Forelimb muscle (tissue), 1 donor: ENCODE measurements at places on chromosomes 2 and 18. TPM values are rescaled to one million over a fixed set of nuclear protein-coding genes. Genes with fewer than 3 reads are reported as not detected.

DNA sequence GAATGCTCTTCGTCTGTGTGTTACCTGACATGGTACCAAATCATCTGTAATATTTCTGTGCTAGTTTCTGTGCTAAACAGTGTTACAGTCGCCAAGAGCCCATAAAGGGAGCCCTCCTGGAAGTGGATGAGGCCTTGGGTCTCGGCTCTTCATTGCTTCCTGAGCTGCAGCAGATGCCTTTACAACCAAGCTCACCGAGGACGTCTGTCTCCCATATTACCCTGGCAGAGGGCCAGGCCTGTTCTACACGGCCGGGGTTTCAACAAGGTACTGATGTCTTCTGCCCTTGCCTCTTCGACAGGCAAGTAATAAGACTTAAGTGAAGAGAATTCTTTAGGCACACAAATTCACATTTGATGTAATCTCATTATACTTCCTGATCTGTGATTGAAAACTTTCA is 16.8 kb downstream of the RPL31 start:
- DNase-seq, result no peak

The CD207 gene
- polyA plus RNA-seq, result 0.19 TPM

- DNase-seq, result no peak
These were observed 5.2 kb downstream of the CSRNP3 start for GRCh38 chr2:165474619-165475276.

- no peak for DNase-seq
These were observed 37.5 kb downstream of the NRP2 start for GRCh38 chr2:205719847-205720246.

- no peak for DNase-seq
These were observed 33.4 kb upstream of the PPP4R1 start for GRCh38 chr18:9647496-9648323.

DNA sequence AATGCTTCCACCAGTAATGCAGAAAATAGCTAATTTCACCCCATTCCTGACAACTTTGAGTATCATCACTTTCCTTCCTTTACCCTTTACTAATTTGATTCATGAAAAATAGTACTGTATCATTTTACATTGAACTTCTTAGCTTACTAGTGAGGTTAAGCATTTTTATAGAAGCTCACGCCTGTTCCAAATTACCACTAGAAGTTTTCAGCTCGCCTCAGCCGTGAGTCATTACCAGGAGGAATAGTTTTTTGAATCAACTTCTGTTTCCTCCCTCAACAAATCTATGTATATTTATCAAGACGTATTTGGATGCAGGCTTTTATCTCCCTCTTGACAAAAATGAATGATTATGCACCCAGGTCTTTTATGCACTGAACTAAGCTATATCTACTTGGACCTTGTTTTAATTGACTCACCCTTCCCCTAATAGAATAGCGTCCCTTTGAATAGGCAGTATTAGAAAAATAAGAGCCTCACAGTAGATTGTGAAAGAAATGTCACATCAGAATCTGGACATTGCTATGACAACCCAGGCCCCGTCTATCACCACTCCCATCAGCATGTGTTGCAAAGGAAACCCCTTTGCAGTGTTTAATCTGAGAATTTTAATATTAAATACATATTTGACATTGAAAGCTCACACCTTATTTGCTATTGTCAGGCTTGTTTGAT is 207.4 kb upstream of the NRP2 start:
- no peak for DNase-seq

DNA sequence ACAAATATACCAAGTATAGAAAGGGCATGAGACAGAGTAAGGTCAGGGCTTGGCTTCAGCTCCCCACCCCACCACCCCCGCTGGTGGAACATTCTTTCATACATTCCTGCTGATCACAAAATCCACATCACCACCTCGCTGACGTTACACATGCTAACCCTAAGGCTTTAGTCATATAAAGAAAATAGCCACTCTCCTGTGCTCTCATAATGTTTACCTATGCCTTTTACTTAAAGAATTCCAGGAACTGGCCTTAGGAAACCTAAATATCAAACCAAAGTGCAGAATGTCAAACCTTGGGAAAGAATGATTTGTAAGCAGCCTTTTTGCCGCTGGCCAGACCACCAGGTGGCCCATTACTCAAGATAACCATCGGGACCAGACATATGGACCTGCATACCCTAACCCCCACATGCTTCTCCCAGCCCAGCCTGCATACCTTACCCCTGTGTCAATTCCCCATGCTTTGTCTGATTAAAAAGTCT is 136.3 kb upstream of the SLC39A10 start:
- DNase-seq, result no peak

- DNase-seq, result peak; percentile 77
These were observed at the start of gene ZSCAN30 for GRCh38 chr18:35290094-35290735. ZSCAN30 (minus strand) TSS chr18:35290229; CDS start chr18:35264352, 25,877 bp downstream.

GRCh38 chr2:38744399-38744780 is 6.8 kb downstream of the SRSF7 start:
- DNase-seq, result no peak

GRCh38 chr2:144429396-144430112 is 90.4 kb downstream of the ZEB2 start:
- no peak for DNase-seq

The NEUROD1 gene
- not detected for polyA plus RNA-seq

- DNase-seq, result no peak
These were observed 50.5 kb downstream of the MAPK4 start for GRCh38 chr18:50610349-50610748.

GRCh38 chr2:238128061-238128440 is 10.4 kb upstream of the KLHL30 start:
- no peak for DNase-seq

DNA sequence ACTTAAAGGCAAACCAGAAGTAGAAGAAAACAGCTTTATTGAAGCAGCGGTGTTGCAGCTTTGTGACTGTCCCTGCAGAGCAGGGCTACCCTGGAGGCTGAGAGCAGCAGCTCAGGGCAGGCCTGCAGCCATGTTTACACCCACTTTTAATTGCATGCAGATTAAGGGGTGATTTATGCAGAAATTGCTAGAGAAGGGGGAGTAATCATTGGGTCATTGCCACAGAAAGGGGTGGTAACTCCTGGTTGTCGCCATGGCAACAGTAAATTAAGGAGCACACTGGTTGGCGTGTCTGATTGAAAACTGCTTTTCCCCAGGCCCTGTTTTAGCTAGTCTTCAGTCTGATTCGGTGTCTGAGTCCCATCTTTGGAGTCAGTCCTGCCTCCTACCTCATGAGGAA is 195.4 kb upstream of the HDAC4 start:
- DNase-seq, result no peak

GRCh38 chr2:199987586-199987985 is 32.2 kb downstream of the MAIP1 start:
- DNase-seq, result no peak

GRCh38 chr2:195363496-195363895 is 293.5 kb upstream of the SLC39A10 start:
- DNase-seq, result no peak

The GPR155 gene
- 4.3 TPM for polyA plus RNA-seq

The ABCB11 gene
- not detected for polyA plus RNA-seq

DNA sequence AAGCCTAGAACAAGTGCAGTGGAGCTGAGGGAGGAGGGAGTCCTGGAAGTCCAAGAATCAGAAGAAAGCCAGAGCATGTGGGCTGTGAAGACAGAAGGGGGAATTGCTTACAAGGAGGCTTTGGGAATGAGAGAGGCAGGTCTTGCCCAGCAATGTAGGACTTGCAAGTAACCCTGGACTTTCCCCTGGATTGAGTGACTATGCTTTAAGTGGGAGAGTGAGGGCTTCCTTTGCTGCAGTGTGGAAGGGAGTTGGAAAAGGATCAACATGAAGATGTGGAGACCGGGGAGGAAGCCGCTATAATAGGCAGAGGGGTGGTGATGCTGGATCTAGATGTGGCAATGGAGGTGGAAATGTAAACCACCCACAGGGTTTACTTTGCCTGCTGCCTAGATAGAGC is 13.8 kb upstream of the SCYGR1 start:
- no peak for DNase-seq

GRCh38 chr2:73907840-73908452 is 15.1 kb downstream of the ACTG2 start:
- DNase-seq, result no peak

DNA sequence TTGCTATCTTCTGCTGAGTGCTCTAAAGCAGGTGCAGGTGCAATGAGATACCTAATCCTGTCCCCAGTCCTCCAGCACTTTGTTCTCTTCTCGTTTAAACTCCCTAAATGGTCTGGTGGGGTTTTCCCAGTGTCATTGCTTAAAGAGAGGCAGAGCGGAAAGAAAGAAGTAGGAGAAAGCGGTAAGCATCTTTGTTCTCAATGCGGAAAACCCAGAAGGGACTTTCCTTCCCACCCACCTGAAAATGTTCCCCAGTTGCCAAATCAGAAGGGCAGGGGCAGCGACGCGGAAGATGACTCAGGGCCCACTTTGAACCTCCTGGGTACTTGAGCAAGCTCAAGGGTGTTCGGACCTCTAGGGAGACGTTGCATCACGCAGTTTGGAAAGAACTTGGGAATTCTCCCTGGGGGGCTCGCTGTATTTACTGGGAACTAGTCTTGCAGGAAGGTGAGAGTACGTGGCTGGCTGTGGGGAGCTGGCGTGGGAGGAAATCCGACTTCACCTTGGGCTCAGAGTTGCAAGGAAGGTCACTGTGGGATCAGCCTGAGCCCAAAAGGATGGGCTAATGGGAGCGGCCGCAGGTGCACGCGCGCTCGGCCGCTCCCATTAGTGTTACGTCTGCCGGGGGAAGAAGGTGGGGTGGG is 589 bp upstream of the SGPP2 start:
- no peak for DNase-seq

DNA sequence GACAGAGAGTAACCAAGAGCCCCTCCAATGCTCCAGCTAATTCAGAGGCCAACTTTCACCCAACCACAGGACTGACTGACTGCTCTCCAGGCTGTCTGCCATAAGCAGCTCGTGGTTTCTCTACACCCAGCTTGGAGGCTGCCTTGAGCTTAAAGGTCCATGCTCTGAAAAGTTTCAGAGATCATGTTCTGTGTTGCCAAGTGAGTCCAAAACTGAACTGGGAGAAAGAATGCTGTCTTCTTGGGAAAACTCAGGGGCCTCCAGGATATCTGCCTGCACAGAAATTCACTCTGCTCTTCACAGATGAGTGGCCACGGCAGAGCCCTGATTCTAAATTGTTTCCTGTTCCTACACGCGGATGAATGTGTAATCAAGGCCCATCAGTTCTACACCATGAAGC is 51.1 kb downstream of the LPIN2 start:
- DNase-seq, result no peak

The EIF2AK3 gene
- polyA plus RNA-seq, result 15.7 TPM

- no peak for DNase-seq
These were observed 9.3 kb upstream of the NEU4 start for GRCh38 chr2:241799522-241800197.

The ANO7 gene
- 0.83 TPM for polyA plus RNA-seq

GRCh38 chr18:46098616-46098933 is 479 bp upstream of the ATP5F1A start:
- no peak for DNase-seq

- no peak for DNase-seq
These were observed 18.8 kb downstream of the HJURP start for GRCh38 chr2:233835230-233836186.

- no peak for DNase-seq
These were observed 1.7 kb upstream of the FZD5 start for GRCh38 chr2:207771421-207771820.

DNA sequence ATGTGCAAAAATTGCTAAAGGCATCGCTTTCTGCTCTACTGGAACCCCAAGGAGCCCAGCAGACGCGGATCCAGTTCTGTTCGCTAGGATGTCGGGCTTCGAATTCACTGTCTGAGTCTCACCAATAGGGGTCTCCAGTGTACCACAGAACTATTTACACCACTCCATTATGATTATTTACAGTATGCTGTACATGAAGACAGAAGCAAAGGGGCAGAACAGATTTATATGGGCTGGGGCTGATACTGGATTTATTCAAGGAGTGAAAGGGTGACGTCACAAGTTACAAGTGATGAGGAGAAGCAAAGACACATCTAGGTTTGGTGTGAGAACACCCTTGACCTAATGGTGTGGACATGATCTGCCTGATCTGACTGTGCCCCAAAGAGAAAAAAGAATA is 185.3 kb upstream of the ATP5MC3 start:
- DNase-seq, result peak; percentile 26

The PLGLB1 gene
- polyA plus RNA-seq, result 6.6 TPM

DNA sequence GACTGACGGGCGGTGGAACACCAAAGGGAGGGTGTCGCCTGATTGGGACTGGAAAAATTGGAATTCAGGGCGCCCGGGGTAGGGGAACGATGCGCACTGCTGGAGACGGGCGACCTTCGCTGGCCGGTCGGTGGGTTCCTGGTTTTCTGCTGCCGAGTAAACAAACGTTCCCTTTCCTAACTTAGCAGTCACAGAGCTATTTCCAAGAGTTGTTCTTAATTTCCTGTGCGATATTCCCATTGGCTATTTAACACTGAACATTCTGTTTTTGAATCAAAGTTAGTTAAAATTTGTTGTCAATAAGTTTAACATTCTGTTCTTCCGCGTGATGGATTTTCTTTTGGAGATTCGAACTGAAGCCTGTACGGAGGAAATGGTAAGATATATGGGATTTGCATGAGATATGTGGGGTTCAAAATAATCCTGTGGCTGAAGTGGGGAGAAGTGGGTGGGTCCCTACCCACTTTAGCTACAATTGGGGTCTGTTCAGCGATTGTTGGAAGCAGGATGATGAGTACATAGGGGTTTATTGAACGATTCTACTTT is 862 bp downstream of the C18orf54 start:
- DNase-seq, result peak; percentile 1

- DNase-seq, result no peak
These were observed 867.4 kb downstream of the DSC3 start for GRCh38 chr18:30175061-30175574.

GRCh38 chr2:128273469-128274081 is 45.1 kb downstream of the HS6ST1 start:
- DNase-seq, result no peak

- DNase-seq, result no peak
These were observed 11.3 kb upstream of the TMSB10 start for GRCh38 chr2:84894131-84894586.

DNA sequence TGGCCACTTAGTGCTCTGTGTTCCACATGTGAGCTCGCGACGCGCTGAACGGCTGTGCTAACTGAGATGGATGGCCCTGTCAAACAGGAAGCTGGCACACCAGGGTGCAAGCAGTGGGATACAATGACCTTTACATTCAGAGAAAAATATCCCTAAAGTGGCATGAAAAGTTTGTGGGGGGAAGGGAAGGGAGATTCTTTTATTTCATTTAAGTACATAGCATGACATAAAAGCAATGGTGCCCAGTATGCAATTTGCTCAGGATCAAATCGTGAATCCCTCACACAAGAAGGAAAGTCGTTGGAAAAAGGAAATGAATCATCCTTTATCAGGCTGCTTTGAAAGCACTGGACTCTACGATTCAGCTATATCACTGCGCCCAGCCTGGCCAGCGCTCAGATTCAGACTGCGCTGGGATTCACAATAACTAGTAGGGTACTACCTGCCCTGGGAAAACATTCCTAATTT is 26.0 kb downstream of the SATB2 start:
- DNase-seq, result no peak

DNA sequence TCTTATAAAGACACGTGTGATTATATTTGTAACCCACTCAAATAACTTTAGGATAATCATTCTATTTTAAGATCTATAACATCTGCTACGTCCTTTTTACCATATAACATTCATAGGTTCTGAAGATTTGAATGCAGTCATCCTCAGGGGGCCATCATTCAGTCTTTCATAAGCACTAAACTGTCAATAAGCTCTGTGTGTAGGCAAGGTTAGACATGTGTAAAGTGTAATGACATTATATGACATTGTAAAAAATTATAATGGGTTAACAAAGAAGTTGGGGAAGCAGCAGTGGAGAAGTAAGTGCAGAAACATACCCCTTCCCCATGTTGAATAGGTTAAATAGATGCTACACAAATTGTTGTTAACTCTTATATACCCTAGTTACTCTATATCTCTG is 845.9 kb downstream of the ERBB4 start:
- no peak for DNase-seq

GRCh38 chr18:63366213-63367052 is 573 bp downstream of the KDSR start:
- DNase-seq, result no peak
